ENCODE measurements at places on chromosomes 5 and 9.

DNA sequence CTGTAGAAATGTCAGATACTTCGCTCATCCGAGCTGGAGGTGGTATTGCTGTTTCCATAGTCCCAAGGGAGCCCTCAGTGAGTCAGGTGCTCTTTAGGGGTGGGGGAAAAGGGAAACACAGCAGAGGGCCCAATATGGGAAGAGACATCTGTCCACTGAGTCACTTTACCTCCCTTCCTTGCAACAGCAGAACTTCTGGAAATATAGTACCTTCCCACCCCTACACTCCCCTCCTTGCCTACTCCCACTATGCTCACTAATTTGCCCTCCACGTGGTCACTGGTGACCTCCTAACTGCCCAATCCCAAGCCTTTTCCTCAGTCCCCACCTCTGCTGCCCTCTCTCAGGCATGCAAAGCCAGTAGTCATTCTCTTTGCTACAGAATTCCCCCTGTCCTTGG is 1.9 kb downstream of the HK3 start:
- DNase-seq = no peak

DNA sequence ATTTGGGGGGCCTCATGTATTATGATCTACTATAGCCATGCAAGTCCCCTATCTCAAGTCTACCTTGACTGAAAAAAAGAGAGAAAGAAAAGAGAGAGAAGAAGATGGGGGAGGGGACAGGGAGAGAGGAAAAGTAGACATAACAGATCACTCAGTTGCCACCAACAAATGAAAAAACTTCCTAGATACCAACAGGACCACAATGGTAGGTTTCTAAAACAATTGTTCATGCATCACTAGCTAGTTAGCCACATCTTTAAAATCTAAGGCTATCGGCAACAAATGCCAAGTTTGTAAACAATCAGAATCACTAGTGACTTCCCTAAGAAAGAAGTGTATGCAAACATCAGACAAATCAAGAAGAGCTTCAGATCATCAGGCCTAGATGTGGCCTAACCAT is 328.2 kb downstream of the BNC2 start:
- no peak for DNase-seq

DNA sequence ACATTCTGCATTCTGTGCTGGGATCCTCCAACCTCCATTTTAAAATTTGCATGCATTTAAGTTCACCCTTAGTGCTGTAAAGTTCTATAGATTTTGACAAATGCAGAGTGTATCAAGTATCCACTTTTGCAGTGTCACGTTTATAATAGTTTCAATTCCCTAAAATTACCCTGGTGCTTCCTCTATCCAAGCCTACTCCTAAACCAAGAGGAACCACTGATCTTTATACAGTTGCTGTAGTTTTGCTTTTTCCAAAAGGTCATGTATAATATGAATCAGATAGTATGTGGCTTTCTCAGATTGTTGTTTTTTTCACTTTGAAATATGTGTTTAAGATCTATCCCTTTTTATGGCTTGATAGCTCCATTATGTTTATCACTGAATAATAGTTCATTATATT is 468.4 kb upstream of the CDH6 start:
- DNase-seq = no peak

DNA sequence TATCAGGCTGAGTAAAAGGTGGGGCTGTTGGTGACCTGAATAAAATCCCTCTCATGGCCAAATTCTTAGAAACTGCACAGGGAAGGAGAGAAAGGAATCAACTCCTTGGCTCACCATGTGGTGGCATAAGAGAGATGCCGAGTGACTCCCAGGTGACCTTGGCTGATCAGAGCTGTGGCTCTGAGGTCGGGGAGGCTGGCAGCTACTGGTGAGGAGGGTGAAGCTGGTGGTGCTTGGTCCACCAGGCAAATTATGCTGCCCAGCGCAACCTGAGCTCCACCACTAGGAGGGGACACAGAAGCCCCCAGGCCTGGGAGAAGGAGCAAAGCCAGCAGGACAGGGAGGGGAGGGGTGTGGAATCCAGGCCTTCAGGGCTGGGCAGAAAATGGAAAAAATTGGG is 111.2 kb upstream of the IL12B start:
- DNase-seq = peak; percentile 35

DNA sequence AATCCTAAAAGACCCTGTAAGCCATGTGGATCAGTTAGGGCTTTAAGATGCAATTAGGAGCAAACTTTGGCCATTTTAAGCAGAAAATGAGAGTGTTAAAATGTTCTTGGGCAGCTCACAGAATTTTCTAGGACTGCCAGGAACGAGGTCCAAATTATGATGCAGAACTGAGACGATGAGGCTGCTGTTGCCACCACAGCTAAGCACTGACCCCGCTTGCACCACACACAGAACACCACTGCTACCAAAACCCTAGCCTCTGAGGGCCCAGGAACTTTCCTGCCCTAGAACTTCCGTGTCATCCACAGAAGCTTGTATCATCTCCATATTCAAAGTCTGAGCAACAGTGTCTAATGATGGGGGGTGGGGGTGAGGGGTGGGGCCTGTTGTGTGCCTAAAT is 41.0 kb upstream of the PCSK1 start:
- DNase-seq = no peak

DNA sequence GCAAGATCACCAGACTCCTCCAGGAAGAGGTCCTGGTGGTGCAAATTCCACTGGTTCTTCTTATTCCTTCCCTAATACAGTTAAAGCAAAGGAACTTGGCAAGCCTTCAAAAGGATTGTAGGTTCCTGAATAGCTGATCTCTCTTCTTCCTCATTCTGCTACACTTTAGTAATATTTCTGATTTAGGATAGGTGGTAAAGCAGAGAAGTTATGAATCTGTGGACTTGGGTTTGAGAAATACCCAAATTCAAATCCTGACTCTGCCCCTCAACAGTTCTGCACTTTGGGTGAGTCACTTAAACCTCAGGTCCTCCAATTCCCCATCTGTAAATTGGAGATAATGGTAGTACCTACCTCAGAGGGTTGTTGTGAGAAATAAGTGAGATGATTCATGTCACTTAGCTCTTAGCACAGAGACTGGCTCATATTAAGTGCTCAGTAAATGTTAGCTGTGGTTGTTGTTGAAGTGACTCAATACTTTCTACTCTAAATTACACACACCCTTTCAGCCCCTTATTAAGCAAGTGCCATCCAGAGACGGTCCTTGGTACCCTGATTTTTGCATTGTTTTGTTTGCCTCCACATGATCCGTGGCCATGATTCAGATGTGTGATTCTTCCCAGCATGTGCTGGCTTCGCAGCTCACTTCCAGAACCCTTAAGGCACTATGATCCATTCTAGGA is 5.2 kb downstream of the SH3RF2 start:
- peak; percentile 14 for DNase-seq

DNA sequence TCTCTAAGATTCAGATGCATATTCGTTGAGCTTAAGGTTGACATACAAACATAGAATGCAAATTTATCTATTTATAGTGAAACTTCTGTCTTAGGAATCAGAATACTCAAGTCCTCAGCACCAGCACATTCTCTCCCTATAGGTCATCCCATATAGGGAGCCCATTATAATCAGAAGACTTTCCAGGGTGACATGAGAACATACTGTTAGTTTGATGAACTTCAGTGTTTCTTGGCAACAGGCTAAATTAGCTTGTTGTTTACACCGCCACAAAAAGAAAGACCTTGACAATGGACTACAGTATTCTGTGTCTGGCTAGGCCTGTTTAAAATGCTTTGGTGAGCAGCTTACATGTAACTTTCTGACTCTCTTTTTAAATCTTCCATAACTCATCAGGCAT is 104.2 kb downstream of the TAF11L14 start:
- no peak for DNase-seq

DNA sequence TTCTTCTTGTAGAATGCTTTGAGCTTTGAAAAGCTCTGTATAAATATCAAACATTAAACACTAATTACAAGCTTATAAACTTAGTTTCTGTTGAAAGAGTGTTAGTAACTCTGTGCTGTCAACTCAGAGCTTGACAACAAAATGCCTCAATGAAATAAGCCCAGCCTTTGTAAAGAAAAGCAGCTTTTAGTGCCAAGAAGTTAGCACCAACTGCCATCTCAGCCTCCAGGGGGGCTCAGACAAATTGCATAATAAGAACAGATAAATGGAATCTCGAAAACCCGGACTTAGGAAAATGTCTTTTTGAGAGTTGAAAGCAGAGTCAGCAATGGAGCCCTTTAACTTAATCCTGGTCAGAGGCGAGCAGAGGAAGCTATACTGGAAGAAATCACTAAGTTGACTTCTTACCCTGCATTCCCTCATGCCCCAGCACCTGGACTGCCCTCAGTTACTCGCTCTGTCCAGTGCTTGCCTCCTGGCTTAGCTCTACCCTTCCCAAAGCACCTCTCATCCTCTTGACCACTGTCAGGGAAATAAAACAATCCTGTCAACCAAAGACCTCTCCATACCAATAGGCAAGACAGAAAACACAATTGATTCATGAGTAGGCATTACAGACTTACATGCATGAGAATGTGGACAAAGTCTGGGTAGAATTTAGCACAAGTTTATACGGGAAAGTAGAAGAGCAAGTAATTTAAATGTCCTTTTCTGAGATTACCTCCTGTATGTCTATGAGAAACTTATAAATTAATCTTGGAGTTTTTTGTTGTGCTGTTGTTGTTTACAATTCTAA is 352.7 kb downstream of the ZNF608 start:
- no peak for DNase-seq

DNA sequence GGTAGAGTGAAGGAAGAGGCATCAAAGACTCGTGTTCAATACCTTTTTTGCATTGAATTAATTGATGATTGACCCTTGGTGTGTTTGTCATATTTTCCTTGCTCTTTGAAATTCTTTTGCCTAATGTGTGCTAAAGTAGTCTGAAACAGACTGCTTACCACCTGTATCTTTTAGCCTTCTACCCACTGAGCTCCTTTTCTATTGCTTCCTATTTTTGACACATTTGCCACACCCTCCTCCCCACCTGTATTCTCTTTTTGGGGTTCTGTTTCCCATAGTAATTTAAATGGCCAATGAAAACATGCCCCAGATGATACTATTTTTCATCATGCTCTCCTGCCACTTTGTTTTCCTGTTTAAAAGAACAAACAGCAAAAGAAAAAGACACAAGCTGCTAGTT is 78.5 kb downstream of the ZCCHC7 start:
- DNase-seq = no peak

DNA sequence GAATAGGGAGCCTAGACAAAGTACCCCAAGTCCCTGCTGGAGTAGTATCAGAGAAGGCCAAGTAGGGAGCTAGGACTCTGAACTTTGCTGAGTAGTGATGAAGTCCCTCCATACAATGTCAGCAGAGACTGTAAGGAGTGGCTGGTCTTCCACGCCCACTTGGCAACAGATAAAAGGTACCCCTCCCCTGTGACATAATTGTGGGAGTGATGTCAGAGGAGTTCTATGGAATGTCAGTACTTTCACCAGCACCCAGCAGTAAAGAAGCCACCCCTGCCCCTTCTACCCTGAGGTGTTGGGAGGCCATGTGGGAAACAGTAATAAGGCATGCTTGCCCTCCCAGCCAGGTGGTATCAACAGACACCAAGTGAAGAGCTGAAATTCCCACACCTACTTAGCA is 143.9 kb downstream of the SLIT3 start:
- DNase-seq = peak; percentile 94

DNA sequence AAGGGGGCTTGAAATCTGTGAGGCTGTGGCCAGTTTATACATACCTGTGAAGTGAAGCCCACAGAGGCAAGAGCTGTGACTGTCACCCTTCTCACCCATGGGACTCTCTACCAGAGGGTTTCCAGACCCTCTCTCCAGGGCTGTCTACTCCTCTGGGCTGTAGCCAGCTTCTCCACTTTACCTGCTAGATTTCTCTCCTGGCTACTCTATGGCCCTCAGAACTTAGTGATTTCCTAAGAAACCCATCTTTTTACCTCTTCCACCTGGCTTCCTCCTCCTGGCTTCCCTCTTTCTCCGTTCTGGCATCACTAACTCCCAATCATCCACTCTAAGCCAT is 78.0 kb downstream of the SEC61B start:
- no peak for DNase-seq

GRCh38 chr5:143241892-143242291 is 161.6 kb downstream of the NR3C1 start:
- peak; percentile 31 for DNase-seq

- DNase-seq = no peak
Measured at GRCh38 chr5:73858054-73858453, 232.1 kb downstream of the ARHGEF28 start.

DNA sequence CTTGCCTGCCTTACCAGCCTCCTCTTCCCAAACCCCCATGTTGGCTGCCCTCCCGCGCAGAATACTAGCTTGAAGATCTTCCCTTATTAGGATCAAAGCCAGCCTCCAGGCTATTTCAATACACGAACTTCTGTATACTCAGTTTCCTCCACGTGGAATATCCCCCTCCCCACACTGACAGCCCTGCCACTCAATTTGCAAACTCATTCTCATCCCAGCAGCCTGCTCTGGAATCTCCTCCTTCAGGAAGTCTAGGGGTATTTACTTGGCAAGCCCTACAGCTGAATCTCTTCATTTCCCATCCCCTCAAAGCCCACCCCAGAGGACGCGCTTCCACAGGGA is 157.0 kb upstream of the SMIM23 start:
- no peak for DNase-seq

GRCh38 chr9:134687556-134687955 is 46.0 kb downstream of the COL5A1 start:
- DNase-seq = no peak
